ENCODE measurements at places on chromosomes 7 and 10.

DNA sequence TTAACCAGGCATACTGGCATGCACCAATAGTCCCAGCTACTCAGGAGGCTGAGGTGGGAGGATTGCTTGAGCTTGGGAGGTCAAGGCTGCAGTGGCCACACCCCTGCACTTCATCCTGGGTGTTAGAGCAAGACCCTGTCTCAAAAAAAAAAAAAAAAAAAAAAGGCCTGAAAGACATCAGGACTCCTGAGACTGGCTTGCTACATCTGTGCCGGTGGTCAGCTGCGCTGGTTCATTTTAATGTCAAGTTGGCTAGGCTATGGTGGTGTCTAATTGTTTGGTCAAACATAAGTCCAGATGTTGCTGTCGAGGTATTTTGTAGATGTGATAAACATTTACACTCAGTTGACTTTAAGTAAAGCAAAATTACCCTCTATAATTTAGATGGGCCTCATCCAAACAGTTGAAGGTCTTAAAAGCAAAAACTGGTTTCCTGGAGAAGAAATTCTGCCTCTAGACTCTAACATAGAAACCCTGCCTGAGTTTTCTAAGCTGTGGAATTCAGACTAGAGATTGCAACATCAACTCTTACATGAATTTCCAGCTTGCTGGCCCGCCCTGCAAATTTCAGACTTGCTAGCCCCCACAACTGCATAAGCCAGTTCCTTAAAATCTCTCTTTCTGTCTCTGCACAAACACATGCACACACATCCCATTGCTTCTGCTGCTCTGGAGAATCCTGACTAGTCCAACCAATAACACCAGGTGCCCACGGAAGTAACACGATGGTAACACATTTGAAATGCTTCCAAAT lies 18.2 kb downstream of the MYOF start:
- no peak for DNase-seq

DNA sequence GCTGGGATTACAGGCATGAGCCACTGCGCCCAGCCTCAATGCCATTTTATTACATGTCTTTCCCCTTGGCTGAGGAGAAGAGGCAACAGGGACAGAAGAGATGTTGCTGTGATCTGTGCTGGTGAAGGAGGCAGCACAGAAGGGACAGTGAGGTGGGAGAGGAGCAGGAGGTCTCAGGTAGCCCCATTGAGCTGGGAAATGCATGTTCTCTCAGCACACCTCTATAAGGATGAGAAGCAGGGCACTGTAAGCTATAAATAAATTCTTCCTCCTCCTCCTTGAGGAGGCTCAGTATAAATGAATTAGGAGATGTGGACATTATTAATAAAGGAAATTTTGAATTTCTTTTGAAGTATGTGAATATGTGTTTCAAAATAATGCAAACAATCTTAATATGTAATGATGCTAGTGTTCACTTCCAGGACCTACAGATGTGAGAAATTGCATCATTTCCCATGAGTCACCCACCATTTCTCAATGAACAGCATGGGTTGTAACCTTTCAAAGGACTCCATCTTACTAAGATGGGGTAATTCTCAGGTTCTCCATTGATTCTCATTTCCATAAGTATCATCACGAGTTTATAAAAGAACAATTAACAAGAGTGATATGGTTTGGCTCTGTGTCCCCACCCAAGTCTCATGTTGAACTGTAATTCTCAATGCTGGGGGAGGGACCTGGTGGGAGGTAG lies 88.9 kb upstream of the ODAD2 start:
- no peak for DNase-seq

DNA sequence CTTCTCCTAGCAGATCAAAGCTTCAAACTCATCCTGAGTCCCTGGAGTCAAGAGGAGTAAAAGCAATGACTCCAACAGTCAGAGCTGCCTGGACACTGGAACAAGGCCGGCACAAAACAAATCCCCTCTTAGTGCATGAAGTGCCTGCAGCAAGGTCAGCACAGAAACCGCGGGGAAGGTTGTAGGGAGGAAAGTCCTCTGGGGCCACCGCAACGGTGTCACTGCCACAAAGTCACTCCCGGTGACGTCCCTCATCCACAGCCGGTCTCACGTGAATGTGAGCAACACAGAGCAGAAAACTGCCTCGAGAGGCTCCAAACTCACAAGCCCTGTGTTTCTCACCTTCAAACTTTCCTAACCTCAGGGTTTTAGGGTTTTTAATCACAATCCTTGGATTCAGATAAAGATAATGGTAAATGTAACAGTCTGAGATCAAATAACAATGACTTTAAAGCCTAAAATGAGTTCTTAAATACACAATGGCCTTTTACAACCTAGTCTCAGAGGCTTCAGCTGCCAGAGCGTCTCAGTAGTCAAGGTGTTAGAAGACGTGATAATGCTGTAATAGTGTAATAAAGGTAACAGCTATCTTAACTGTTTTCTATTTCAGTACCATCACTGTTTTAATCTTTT lies 274.3 kb downstream of the ZMYND11 start:
- no peak for DNase-seq

DNA sequence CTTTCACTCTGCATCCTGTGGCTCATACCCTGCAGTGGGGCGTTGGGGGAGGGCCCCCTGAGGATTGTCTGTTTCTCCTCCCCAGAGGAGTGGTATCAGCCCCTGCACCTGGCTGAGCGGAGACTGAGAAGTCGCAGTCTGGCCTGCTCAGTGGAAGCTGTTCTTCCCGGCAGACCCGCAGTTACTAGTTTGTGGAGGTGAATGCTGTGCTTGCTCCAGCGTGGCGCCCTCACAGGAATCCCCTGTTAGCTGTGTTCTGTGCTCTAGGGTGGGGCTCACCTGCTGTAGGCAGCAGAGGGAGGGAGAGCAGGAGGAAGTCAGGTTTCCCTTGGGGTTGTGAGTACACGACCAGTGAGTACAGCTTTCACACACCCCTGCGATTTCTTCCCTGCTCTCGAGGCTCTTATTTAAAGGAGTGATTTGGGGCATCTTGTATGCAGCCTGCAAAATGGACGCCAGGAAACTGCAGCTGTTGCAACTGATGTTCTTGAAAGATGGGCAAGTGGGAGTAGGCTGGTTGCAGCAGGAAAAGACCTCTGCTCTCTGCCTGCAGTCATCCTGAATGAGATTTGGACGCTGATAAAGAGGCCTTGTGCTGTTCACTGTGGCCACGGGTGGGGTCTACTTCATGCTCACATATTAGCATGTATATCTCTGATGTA lies 66.4 kb downstream of the HK1 start:
- no peak for DNase-seq

GRCh38 chr10:42781893-42782445 lies 626 bp upstream of the BMS1 start:
- no peak for DNase-seq

DNA sequence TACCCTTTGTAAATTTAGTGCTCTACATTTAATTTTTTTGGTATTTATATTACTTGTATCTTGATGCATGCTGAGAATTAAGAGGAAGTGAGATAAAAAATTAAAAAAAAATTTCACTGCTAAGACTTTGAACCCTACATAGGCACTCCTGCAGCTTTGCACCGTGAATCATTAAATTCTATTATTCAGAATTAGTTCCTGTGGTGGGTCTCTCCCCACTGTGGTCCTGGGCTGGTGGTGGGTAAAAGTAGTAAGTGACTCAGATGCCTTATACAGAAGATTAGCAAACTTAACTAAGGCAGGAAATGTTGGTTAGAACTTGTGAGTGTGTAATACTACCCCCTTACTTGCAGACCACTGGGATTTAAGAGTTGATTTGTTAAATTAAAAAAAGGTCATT lies 72.6 kb downstream of the AP3M1 start:
- no peak for DNase-seq

GRCh38 chr7:95508780-95509179 lies 23.0 kb downstream of the ASB4 start:
- no peak for DNase-seq

DNA sequence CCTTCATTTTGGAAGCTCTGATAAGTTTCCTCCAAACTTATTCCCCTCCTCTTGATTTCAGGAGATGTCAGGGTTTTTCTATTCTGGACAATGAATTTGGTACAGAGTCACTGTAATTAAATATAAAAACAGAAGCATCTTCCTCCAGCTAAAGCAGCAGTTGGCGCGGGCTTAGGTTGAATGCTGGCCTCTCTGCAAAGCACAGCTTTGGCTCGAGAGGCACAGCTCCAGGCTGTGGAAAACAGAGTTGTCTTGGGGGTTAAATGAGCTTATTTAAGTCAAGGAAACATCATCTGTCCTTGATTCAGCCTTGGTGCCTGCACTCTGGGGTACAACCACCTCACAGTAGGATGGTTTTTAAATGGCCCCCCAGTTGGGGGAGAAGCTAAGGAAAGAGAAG lies 35.0 kb upstream of the PDCD4 start:
- no peak for DNase-seq

DNA sequence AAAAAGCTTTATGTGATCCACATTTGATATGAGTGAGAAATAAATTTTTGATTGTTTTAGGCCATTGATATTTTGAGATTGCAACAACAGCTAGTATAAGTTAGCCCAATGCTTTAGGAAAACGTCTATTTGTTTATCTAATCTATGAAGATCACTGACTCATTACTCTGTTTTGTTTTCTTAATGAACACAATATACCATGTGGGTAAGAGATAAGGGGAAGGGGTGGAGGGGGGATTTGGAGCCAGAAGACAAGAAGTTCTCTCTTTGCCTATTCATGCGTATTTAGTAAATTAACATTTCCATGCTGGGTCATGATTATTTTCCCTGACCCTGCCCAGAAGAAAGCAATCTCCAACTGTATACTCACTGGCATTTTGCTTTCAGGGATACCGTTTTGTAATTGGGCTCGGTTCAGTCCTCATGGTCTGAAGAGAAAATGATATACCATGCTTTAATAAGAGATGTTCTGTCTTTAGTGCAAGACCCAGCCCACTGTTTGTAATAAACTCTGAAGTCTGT lies 359.5 kb upstream of the NPSR1 start:
- no peak for DNase-seq

DNA sequence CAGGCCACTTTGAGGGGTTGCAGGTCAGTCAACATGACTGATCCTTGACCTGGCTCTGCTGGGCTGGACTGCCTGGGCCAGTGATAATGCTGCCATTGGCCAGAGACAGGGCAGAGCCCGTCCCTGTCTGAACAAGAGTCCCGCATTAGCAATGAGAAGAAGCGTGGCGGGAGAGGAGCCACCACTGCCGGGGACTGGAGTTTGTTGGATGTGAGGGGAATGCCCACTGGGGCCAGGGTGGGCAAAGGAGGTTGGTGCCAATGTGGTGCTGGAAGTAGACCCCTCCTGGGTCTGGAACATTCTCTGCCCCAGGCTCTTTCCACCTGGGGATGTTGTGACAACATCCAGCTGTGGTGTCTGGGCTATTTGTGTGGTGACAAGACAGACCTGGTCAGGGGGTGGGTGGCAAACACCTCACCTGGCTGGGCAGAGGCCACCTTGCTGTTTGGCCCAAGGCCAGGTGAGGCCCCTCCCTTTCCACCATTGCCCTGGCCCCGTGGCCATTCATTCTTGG lies 7.6 kb downstream of the SAP25 start:
- no peak for DNase-seq

GRCh38 chr7:70353330-70353945 lies 755.2 kb downstream of the AUTS2 start:
- DNase-seq = no peak

DNA sequence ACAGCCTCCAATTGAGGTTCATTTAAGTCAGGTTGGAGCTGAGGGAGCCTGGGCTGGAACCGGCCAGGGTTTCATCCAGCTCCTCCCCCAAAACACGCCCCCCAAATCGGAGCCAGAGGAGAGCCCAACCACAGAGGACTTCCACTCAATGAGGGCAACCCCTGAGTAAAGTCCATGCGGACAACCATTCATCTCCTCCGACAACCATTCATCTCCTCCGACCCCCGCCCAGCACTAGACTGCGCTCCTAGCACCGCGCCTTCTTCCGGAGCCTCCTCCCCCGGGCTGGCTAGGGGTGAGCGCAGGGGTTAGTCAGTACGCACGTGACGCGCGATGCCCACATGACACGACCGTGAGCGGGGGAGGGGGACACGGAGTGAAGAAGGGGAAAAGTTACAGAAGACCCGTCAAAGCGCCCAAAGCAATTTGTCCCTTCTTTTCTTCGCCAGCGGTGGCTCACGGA lies 1.4 kb downstream of the MAGI2 start:
- DNase-seq = no peak

GRCh38 chr10:63976538-63976937 lies 455.3 kb downstream of the REEP3 start:
- DNase-seq = no peak

- DNase-seq = no peak
Observed at GRCh38 chr7:103114576-103115008, 34.3 kb downstream of the NAPEPLD start.

- DNase-seq = no peak
Observed at GRCh38 chr7:123787220-123788007, 38.6 kb upstream of the WASL start.

- DNase-seq = no peak
Observed at GRCh38 chr10:133481086-133481643, 27.4 kb downstream of the SCART1 start.

DNA sequence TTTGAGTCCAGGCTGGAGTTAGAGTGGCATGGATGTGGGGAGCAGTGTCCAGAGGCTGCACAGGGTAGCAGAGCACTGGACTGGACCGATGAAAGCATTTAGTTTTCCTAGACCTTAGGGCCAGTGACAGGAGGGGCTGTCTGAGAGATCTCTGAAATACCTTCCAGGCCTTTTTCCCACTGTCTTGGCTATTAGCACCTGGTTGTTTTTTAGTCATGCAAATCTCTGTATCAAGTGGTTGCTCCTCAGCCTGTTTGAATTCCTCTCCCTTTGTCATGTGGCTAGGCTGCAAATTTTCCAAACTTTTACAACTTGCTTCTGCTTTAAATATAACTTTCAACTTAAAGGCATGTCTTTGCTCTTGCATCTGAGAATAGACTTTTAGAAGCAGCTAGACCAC lies 504.3 kb upstream of the VSTM2A start:
- DNase-seq = no peak

DNA sequence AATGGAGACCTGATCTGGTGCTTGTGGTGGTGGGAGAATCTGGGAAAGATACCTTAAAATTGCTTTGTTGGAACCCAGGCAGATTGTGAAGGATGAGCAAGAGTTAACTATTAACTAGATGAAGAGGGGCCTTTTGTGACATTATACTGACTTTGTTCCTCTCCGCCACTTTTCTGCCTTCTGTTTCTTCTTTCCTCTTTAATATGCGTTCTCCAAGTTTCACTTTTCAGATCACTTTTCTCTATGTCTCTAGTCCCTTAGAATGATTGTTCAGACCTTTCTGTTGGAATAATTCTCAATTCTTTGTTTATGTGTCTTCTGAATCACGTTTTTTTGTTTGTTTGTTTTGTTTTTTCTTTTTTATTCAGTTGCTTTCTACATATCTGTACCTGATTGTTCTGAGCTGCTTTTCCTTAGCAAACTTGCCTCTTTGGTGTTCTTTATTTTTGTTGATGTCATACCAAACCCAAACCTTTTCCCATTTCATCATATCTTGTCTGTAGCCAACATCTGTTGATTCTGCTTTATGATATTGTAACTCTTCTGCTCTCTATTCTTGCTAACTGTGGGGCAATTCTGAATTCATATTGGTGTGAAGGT lies 2.8 kb downstream of the BMPR1A start:
- DNase-seq = no peak
